ENCODE measurements at places on chromosomes 11 and 22.
A peak's percentile ranks its signal among the peaks of the same experiment; 100 is the strongest.

- no peak for DNase-seq
These were observed 101.3 kb downstream of the PDHX start for GRCh38 chr11:35017528-35018342.

DNA sequence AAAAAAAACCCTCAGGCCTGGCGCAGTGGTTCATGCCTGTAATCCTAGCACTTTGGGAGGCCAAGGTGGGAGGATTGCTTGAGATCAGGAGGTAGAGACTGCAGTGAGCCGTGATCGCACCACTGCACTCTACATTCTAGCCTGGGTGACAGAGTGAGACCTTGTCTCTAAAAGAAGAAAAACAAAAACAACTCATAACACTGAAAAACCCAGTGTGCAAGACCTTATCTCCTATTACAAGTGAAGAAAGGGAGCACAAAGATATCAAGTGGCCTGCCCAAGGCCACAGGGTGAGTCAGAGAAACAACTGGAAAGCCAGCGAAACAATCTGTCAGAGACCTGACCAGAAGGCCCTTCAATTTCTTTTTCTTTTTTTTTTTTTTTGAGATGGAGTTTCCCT is 2.5 kb downstream of the TXN2 start:
- peak; percentile 6 for DNase-seq

DNA sequence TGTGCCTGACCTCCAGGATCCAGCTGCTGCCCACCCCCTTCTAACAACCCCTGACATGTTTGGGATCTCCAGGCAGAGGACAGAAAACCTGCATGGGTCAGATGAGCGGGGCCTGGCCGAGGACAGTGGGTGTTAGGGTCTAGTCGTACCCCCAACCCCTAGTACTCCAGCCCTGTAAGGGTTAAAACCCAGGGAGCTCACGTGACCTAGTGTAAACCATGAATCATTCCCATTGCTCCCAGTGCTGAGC is 89.1 kb upstream of the CRYBB3 start:
- no peak for DNase-seq

DNA sequence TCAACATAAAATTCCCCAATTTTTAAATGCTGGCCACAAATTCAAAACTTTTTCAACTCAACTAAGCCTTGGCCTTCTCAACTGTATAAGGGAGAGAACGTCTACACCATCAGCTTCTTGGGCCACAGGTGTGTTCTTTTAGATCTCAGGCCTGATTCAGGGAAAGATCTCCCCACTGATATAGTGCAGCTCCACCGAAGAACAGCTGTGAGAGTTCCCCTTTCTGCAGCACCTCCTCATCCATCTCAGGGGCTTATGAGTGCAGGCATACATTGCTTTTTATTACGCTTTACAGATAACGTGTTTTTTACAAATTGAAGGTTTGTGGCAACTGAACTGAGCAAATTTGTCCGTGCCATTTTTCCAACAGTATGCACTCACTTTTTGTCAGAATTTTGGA is 8.0 kb upstream of the CD82 start:
- no peak for DNase-seq

DNA sequence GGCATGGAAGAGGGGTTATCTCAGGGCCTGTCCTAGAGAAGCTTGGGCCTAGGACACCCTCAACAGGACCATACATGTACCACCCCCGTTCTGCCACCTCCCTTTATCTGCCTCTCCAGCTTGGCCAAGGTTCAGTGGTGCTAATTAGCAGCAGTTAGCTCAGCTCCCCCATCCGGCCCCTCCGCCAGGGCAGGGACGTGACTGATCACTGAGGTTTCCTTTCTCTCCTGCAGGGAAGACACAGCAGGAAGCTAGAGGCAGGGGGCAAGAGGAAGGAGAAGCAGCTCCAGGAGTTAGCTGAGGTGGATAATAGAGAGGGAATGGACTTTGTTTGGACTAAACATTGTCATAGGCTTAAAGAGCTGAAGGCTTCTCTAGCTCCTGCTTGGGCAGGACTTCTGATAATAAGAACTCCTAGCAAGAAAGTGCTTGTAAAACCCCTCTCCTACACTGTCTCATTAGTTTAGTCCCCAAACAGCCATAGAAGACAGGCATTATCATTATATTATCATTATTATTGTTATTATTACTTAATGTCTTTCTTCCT is 53.8 kb downstream of the BUD13 start:
- DNase-seq, result no peak

GRCh38 chr11:31478223-31478590 is 31.2 kb downstream of the IMMP1L start:
- no peak for DNase-seq
